IPS DF 6.9 (cell line): ENCODE measurements at places on chromosomes 3 and 15.

DNA sequence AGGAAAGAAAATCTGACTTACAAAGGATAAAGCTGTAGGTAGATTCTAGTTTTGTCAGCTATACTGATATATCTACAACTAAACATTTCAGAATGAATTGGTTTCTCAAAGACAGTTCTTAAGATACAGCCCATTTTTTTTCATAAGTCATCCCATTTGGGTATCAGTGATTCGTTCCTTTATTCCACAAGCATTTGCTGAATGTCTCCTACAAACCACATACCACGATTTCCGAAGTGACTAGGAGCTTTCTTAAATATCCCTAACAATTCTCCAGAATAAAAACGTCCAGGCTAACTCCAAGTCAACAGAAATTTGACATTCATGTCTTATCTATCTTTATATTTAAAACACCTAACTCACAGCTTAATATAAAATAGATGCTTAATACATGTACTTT is 59.8 kb downstream of the TP53BP1 start:
- no peaks in the 10 kb centered on the region for H3K4me1 ChIP-seq
- peaks cover 14% of the 10 kb centered on the region for H3K36me3 ChIP-seq
- H3K4me3 ChIP-seq, result no peak overlapping the region
- no peaks in the 10 kb centered on the region for H3K27me3 ChIP-seq
- DNase-seq, result no peak
- no peak overlapping the region for H3K27ac ChIP-seq

DNA sequence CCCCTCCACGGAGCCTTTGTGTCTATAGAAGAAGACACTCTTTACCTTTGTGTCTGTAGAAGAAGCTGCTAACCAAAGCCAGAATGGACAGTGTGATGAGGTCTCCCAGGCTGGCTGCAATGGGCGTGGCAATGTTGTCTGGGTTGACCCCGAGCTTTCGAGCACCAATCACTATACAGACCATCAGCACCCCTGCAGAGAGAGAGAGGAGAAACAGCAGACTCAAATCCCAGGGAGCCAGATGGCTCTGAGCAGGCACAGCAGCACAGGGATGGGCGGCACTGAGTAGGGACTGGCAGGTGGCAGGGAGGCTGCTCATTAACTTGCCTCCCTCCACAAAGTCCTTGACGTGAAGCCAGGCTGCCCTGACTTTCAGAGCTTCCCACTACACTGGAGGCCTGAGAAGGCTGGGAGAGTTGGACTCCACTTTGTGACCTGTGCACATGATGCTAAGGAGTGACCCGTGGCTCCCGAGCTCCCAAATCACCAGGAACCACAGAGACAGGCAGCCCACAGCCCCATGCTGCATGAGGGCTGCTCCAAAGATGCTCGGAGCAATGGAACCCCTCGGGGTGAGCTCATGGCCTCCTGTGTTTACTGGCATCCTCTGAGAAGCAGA is 53.9 kb downstream of the ROPN1B start:
- no peaks in the 10 kb centered on the region for H3K36me3 ChIP-seq
- DNase-seq, result no peak
- no peak overlapping the region for H3K27ac ChIP-seq
- H3K27me3 ChIP-seq, result no peaks in the 10 kb centered on the region
- H3K4me1 ChIP-seq, result peaks cover 4% of the 10 kb centered on the region; the same call in 1 of the 2 replicates
- H3K4me3 ChIP-seq, result no peak overlapping the region

DNA sequence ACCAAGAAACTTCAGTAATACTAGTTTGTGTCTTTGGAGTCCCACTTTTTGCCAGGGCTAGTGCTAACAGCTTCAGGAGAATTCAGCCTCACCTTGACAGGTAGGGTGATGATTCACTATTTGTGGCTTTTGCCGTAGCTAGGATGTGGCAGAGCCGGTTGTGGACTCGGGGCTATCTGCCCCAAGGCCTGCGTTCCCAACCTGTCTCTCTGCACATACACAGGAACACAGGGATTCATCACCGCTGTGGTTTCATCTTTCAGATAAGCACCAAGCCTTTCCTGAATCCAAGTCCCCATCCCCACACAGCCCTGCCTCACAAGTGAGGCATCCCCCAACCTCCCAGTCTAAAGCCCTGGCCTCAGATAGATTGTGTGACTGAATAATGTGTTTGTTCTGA is 45.2 kb upstream of the POLG start:
- no peaks in the 10 kb centered on the region; the same call in 1 of the 2 replicates for H3K36me3 ChIP-seq
- H3K27me3 ChIP-seq, result peaks cover 87% of the 10 kb centered on the region
- H3K4me3 ChIP-seq, result no peak overlapping the region
- no peak for DNase-seq
- H3K27ac ChIP-seq, result no peak overlapping the region

- H3K27me3 ChIP-seq, result no peaks in the 10 kb centered on the region
- H3K4me3 ChIP-seq, result no peak overlapping the region
- H3K4me1 ChIP-seq, result no peaks in the 10 kb centered on the region
- DNase-seq, result no peak
- no peak overlapping the region for H3K27ac ChIP-seq
Measured at GRCh38 chr3:154182322-154182922, 61.2 kb downstream of the ARHGEF26 start.

GRCh38 chr3:178457511-178457910 is 78.7 kb upstream of the KCNMB2 start:
- no peaks in the 10 kb centered on the region for H3K36me3 ChIP-seq
- no peak for DNase-seq
- H3K4me3 ChIP-seq, result no peak overlapping the region
- H3K27me3 ChIP-seq, result no peaks in the 10 kb centered on the region
- H3K4me1 ChIP-seq, result no peaks in the 10 kb centered on the region

- H3K27me3 ChIP-seq, result no peaks in the 10 kb centered on the region
- H3K36me3 ChIP-seq, result no peaks in the 10 kb centered on the region
- DNase-seq, result no peak
- no peak overlapping the region for H3K27ac ChIP-seq
- no peaks in the 10 kb centered on the region for H3K4me1 ChIP-seq
- H3K4me3 ChIP-seq, result no peak overlapping the region
Measured at GRCh38 chr3:71031914-71032521, 551.5 kb downstream of the FOXP1 start.

- H3K36me3 ChIP-seq, result no peaks in the 10 kb centered on the region
- no peak for DNase-seq
- no peaks in the 10 kb centered on the region for H3K27me3 ChIP-seq
- H3K4me3 ChIP-seq, result no peak overlapping the region
- no peaks in the 10 kb centered on the region for H3K4me1 ChIP-seq
Measured at GRCh38 chr15:39391230-39391629, 189.6 kb upstream of the THBS1 start.
